Neural progenitor cell (in vitro differentiated cells): ENCODE measurements at places on chromosomes 16 and 17. TPM values are rescaled to one million over a fixed set of nuclear protein-coding genes. Genes with fewer than 3 reads are reported as not detected.

DNA sequence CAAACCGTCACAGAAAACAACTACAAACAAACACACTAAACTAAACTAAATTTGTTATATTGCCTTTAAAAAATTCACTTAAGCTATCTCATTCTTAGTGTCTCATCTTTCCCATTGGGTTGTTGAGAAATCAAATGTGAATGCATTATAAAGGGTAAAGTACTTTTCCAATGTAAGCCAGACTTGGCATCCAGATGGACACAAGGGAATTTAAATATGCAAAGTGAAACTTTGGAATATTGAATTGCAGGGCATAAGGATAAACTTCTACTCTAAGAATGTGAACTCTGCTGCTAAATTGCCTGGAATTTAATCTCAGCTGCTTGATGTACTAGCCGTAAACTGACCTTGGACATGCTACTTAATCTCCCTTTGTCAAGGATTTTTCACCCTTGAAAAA, 1554.6 kb downstream of the CDH8 start:
- DNase-seq, result no peak

FBXL16 gene
- 0.13 and 0.65 TPM in 2 replicates for total RNA-seq

DNAJA2 gene
- total RNA-seq, result 70.1 and 113 TPM in 2 replicates

DNA sequence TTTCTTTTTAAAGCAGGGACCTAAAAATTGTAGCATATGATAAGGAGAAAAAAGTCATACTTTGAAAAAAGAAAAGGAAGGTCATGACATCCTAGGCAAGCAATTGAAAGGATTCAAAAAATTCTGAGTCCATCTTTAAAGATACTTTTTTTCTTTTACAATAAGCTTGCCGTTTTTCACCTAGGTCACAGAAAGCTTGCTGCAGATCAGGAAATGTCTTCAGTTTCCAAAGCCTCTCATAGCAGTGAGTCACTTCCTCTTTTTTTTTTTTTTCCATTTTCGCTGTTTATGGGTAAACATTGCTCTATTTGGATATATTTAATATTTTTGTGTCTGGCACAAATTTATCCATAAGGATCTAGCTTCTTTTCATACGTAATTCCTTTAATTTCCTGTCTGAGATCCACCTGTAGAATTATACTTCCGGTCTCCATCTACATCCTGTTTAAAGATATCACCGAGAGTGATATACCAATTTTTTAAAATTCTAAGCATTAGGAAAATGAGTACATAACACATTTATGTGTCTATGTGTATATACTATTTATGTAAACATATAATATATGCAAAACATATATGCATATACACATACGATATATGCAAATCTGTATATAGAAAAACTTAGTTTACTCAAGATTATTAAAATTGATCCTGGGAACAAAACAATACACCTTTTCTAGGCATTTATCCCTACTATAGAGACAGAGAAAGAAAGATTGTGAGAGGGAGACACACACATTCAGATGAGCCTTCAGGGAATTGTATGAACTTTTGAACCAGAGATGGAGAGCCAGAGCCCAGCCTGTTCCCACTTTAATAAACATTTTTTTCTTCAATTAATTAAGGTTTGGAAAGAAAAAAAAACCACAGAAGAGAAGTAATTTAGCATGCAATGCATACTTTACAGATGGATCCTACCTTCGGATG, 134.4 kb downstream of the SKAP1 start:
- no peak for DNase-seq

GRIN2A gene
- total RNA-seq, result 1.6 and 1.8 TPM in 2 replicates

- no peak for DNase-seq
Measured at GRCh38 chr16:66714654-66715307, 18.2 kb upstream of the CMTM4 start.

NOD2 gene
- total RNA-seq, result 0.22 TPM in 1 of 2 replicates, not detected in the other

DNA sequence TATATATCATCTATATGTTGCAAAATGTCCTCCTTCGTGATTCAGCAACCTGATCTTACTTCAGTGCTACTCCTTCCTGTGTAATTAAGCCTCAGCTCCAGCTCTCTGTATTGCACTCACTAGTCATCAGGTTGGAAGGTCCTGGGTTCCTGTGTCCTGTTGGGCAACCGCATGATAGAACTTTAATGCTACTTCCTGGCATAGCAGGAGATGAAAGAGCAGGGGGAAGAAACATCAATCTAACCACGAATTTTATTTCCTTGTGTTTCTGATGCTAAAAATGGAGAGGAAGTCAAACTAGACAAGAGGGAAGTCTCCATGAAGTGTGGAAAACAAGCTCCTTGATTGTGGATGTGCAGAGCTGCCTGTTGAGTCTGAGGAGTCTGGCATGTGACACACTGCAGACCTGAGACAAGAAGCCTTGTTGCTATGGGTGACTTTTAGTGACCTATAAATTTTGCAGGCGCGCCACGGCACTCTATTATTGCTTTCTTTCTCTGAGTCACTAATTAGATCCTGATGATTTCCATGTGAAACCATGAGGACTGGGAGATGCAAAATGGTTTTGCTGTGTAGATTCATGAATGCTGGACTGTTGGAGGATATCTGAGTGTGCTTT, 25.6 kb downstream of the IGSF6 start:
- DNase-seq, result no peak
